ENCODE measurements at places on chromosomes 1 and 21. TPM values are rescaled to one million over a fixed set of nuclear protein-coding genes. Genes with fewer than 3 reads are reported as not detected.

DNA sequence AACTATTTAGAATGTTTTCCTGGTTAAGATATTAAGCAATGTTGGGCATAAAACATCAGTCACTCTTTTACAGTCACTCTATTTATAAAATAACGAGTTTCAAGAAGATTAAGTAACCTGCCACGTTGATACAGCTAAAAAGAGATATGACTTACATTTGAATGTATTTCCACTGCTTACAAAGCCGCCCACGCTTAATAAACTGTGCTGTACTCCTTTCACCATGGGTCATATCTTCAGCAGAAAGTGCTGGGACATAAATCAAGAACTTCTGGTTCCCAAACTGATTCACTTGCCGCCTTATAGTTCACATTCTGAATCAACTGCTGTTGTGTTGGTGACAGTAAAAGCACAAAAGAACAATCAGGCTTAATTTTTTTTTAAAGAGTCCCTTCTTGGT lies 666.7 kb downstream of the NCAM2 start:
- no peak for ATAC-seq

DNA sequence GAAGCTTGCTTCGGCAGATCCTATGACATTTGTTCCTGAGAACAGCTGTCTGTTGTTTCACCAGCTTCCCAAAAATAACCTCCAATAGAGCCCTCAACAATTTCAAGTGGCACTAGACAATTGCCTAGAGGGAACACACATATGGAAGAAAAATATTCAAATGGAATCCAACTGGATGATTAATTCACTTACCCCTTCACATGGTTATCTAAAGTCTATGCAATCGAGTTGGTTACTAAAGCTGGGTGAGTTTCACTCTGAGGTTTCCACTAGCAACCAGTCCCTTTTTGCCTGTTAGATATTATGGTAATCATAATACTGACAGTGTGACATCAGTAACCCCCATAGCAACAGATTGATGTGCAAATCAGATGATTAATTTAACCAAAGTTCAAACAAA lies at the start of gene LEMD1:
LEMD1 (minus strand) TSS at position 259 of the 400 bp plus-strand sequence. CDS start 1,520 bp downstream, outside the sequence.
- no peak for ATAC-seq

SGIP1 gene
- total RNA-seq, result 1.4 TPM

GRCh38 chr1:27144049-27144748 lies 10.7 kb downstream of the SLC9A1 start:
- ATAC-seq, result peak; percentile 78

SPRR2A gene
- 5,244 TPM for total RNA-seq

DCDC2B gene
- total RNA-seq, result not detected

DNA sequence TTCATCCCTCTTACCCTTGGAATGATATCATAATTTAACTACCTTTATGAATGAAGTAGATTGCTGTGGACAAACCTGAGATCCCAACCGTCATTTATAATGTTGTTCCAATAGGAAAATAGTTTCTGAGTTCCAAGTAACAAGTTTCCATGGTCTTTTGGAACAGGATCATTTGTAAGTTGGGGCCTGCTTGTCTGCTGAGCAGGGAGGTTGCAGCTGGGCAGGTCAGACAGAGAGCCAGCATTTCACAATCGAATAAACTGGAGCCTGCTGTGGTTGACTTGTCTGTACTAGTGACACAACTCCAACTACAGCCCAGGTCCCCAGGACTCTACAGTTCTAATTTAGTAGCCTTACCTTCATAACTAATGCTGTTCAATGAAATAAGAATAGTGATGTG lies 18.6 kb upstream of the RALGPS2 start:
- ATAC-seq, result peak; percentile 70

GRCh38 chr1:2049718-2050431 lies at the start of gene PRKCZ:
PRKCZ (plus strand) TSS chr1:2050411; CDS start chr1:2050631, 220 bp downstream.
- peak; percentile 93 for ATAC-seq

DNA sequence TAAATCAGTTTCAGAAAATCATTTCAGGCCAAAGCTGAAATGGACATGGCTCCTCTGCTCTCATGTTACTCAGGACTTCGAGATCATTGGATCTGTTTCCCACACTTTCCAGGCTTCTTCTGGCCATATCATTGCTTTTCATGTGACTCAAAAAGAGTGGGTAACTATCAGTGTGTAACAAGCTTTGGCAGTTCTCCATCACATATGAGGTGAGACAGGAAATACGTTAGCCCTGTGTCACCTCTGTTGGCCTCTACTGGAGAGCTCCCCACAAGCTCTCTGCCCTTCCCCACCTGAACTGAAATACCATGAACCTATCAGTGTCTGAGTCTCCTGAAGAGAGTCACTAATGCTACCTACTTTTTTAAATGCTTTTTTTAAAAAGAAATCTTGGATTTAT lies 128.2 kb downstream of the LBR start:
- ATAC-seq, result no peak

NBPF6 gene
- not detected for total RNA-seq

- no peak for ATAC-seq
Observed at GRCh38 chr1:237318748-237319147, 276.8 kb downstream of the RYR2 start.

DNA sequence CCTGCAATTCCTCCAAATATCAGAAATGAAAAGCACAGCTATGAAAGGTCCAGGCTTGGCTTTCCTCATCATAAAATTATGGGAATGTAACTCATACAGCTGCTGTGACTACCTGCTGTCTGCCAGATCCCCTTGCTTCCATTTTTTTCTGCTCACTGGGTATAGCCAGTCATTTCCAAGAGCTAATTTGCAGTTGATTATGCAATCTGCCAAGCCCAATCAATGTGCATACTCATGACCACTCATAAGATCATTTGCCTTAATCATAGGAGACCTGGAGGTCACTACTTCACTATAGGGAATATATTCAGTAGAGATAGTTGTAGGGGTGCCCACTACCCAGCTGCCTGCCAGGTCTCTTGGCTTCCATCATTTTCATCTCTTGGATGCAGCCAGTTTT lies 417.7 kb upstream of the ZRANB2 start:
- no peak for ATAC-seq

PDZK1IP1 gene
- total RNA-seq, result 273 TPM
